Stimulated activated CD4-positive, alpha-beta T cell treated with anti-CD3 and anti-CD28 coated beads, Interleukin-15, amount 100 ng/mL, for 1 hour (primary cell): ENCODE measurements at places on chromosomes 7 and 10.

GRCh38 chr10:6987536-6987945 is 407.5 kb upstream of the PRKCQ start:
- no peak for DNase-seq

DNA sequence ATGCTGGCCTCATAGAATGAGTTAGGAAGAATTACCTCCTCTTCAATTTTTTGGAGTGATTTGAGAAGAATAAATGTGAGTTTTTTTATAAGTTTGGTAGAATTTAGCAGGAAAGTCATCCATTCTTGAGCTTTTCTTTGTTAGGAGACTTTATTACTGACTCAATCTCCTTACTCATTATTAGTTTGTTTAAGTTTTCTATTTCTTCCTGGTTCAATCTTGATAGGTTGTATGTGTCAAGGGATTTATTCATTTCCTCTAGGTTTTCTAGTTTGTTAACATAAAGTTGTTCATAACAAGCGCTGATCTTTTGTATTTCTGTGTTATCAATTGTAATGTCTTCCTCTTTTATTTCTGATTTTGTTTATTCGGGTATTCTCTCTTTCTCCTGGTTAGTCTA is 47.4 kb downstream of the BICC1 start:
- DNase-seq = no peak

- DNase-seq = no peak
Measured at GRCh38 chr10:60138842-60139241, 232.5 kb upstream of the CCDC6 start.

DNA sequence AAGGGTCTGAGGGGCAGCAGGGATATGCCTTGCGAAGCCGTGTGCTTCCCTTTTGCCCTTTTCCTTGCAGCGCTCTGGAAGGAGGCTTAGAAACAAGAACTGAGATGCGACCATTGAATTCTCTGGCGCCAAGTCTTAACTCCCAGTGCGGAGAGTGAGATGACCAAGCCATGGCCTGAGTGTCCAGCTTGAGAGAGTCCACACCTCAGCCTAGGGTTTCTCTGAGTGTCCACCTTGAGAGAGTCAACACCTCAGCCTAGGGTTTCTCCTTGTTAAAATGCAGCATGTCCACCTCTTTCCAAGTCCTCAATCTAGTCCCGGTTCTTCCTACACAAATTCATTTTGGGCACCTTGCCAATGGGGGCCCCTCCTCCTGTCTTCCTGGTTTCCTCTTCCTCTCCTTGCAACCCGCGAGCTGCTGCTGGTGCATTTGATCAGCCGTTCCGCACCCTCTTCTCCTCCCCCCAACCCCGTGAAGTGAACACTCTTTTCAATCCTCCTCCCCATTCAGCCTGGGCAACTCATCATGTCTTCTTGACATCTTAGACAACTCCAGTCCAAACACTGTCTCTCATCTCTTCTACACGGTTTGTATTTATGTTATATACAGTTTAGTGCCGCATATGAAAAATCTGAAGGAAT is 178.2 kb upstream of the PITRM1 start:
- DNase-seq = no peak

GRCh38 chr10:16965344-16965616 is 148.1 kb upstream of the RSU1 start:
- DNase-seq = no peak

GRCh38 chr10:68564712-68565111 is 4.6 kb downstream of the TET1 start:
- no peak for DNase-seq

GRCh38 chr7:33639552-33640197 is 265.7 kb upstream of the BMPER start:
- DNase-seq = no peak

GRCh38 chr10:16192337-16192736 is 244.5 kb upstream of the PTER start:
- DNase-seq = no peak

GRCh38 chr10:6473901-6474370 is 106.1 kb downstream of the PRKCQ start:
- no peak for DNase-seq

DNA sequence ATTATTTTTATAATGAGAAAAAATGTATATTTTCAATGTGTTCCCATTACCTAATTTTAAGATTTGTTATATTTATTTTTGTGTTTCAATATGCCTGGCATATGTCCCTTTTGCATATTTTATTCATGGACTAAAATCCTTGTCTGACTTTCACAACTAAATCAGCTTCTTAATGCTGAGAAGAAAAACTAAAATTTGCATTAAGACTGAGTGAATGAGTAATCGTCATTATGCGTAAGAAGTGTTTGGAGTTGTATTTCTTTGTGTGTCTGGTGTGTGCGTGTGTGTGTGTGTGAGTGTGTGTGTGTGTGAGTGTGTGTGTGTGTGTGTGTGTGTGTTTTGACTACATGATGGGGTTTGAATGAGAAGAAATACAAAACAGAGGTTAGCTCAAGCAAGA is 201.7 kb upstream of the SP8 start:
- no peak for DNase-seq

DNA sequence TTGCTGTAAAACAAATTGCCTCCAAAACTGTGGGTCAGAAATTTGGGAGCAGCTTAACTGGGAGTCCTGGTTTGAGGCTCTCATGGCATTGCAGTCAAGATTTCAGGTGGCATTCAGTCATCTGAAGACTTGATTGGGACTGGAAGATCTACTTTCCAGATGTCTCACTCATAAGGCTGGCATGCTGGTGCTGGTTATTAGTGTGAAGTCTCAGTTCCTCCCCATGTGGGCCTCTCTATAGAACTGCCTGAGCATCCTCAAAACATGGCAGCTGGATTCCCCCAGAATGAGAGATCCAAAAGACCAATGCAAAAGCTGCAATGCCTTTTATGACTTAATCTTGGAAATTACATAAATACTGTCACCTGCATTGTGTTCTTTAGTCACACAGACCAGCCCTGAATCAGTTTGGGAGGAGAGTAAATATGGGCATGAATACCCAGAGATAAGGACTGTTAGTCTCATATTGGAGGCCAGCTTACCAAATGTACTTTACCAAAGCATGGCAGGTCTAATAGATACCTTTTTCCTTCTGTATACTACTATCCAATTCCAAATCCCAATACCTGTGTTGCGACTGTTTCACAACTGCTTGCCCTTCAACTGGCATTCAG is 6.5 kb upstream of the HERPUD2 start:
- DNase-seq = no peak

- DNase-seq = no peak
Measured at GRCh38 chr7:2724453-2725177, 36.6 kb downstream of the AMZ1 start.

DNA sequence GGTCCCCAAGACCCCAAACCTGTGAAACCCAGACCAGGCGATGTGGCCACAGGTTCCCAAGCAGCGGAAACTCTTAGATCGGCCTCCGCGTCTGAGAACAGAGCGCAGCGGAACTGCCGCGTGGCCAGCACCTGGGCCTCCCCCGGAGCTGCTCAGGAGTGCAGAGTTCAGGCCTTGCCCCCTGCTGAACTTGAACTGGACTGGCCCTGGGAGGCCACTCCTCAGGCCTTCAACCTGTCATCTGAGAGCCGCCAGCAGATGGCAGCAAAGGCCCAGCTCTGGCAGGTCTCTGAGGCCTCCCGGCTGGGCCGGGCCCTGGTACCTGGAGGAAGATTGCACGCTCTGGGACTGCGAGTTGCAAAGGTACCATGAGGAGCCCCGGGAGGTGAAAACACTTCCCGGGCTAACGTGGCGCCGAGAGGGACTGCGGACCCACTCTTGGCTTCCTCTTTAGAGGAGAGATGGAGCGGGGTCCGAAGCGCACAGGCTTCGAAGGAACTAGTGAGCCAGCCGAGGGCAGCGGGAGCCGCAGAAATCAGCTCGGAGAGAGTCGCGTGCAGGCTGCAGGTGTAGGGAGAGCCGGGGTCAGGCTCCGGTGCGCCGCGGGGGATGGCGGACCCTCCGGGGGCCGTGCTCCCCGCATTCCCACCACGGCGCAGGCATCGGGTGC is 89.2 kb downstream of the PAXIP1 start:
- peak; percentile 76 for DNase-seq

DNA sequence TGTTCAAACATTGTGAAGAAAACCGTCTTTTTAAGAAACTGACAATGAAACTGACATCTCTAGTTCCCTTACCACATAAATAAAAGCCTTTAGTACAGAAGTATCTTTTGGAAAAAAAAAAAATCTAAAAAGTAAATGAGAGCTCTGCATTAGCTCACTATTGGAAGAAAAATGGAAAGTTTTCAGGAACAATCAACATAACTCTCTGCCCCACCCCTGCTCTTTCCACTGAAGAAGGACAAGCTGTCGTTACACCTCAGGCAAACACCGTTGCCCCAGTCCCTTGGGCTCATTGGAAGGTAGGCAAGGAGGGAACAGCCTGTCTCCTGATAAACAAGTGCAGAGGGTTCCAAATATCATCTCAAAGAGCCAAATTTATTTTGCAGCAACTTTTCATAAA is 22.4 kb upstream of the C1QL3 start:
- no peak for DNase-seq

DNA sequence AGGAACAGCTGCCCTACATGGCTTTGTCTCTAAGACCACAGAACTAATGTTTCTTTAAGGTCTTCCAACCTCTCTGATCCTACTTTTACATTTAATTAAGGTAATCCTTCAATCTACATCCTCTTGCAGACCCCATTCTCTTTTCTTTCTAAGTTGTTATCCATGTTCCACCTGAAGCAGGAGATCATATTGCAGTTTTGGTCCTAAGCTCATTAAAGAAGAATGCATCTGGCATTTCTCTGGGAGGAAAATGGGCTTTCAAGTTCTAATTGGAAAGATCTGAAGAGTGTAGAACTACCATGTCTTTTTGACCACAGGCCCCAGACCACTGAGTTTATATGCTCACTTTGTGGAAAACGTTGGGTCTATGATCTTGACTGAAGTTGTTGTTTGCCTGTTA is 111.2 kb downstream of the SEM1 start:
- DNase-seq = no peak

GRCh38 chr10:79948976-79949722 is at the start of gene SFTPD:
TSS of gene SFTPD (minus strand) at chr10:79949105. CDS start at chr10:79946659, 2,446 bp downstream.
- DNase-seq = no peak

- DNase-seq = no peak
Measured at GRCh38 chr10:117477211-117477947, 65.2 kb upstream of the EMX2 start.

DNA sequence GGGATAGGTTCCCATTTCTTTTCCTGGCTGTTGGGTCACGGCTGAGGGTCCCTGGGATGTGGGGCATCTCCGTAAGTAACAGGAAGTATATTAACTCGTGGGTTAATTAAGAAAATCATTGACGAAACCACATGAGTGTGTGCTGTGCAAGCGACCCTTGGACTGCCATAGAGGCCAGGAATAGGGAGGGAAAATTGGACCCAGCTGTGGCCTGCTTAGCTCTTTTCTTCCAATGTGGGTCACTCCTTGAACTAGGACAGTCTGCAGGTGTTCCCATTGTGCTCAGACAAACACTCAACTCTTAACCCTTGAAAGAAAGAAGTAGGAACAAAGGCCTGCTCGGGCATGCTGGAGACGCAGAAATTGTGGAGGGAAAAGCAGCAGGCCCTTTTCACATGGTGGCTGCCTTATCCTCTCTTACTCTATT is 25.6 kb upstream of the PLEKHA1 start:
- no peak for DNase-seq

GRCh38 chr7:84085147-84085546 is 109.4 kb downstream of the SEMA3A start:
- no peak for DNase-seq

- DNase-seq = no peak
Measured at GRCh38 chr7:44471436-44471835, 19.0 kb downstream of the NUDCD3 start.

DNA sequence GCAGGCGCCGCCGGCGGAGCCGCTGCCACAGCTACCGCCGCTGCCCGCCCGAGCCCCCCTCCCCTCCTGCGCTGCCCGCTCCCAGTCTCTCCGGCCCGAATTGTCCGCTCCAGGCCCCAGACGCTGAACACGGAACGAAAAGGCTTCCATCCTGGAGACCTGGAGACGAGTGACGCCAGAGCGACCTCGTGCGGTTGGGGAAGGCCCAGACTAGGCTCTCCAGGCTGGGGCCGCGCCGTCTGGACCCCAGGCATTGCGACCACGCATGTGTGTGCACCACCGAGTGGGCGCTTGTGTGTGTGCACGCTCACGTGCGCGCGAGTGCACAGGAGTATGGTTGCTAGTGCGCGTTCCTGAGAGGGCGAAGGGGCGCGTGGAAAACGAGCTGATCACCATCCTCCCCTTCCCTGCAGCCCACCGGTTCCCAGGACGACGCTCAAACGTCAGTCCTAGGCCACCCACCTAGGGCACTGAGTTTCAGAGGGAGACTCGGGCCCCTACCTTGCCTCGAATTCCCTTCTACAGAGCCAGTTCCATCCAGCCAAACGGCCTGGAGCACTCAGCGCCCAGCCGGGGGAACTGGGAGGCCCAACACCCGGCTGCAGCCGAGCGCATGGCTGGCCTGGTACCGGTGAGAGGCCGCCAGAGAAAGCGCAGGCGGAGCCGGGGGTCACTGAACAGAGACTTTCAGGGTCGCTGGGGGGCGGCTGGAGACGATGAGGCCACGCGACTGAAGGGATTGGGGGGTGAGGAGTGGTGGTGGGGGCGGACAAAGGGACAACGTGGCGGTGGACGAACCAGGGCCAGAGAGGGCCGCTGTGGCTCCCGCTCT is 11.6 kb downstream of the LBX1 start:
- no peak for DNase-seq

DNA sequence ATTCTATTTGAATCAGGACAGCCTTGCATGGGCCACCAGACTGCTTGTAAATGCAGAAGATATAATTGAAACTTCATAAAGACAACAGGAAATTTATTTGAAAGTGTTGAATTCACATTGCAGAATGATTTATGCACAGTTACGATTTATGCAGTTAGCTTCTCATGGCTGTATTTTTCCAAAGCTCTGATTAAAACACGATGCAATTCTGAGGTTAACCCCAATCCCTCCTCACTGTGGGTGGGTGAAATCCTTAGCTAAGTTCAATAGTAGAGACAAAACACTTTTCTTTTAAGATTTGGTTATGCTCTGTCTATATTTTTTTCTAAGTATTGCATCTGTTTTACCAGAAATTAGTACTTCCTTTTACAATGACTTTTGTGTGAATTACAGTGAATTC is 728.8 kb upstream of the IGFBP3 start:
- DNase-seq = no peak

DNA sequence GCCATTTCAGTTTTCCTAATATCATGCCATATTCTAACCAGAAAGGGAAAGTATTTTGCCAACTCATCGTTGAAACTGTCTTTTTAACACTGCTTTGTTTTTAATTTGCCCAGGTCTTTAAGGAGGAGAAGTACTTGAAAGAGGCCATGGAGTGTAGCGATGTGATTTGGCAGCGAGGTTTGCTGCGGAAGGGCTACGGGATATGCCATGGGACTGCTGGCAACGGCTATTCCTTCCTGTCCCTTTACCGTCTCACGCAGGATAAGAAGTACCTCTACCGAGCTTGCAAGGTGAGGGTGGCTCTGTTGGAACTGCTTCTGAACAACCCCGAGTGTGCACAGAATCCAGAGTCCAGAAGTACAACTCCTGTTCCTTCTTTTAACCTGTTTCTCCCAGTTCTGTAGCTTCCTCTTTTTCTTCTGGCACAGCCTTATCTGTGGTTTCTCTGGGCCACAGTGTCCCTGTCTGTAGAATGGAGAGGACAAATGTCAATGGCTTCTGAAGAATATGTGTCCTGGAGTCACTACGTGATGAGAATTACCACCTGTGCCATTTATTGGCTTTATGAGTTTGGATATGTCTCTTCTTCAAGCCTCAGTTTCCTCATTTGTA is 60.1 kb downstream of the LANCL2 start:
- no peak for DNase-seq

GRCh38 chr7:157019718-157020451 is 9.4 kb upstream of the MNX1 start:
- DNase-seq = no peak
